ENCODE measurements at places on chromosomes 7 and 10.

- no peak for DNase-seq
Observed at GRCh38 chr7:20269726-20270125, 52.5 kb upstream of the MACC1 start.

GRCh38 chr10:46240684-46241565 lies 45.9 kb upstream of the ANTXRL start:
- no peak for DNase-seq

DNA sequence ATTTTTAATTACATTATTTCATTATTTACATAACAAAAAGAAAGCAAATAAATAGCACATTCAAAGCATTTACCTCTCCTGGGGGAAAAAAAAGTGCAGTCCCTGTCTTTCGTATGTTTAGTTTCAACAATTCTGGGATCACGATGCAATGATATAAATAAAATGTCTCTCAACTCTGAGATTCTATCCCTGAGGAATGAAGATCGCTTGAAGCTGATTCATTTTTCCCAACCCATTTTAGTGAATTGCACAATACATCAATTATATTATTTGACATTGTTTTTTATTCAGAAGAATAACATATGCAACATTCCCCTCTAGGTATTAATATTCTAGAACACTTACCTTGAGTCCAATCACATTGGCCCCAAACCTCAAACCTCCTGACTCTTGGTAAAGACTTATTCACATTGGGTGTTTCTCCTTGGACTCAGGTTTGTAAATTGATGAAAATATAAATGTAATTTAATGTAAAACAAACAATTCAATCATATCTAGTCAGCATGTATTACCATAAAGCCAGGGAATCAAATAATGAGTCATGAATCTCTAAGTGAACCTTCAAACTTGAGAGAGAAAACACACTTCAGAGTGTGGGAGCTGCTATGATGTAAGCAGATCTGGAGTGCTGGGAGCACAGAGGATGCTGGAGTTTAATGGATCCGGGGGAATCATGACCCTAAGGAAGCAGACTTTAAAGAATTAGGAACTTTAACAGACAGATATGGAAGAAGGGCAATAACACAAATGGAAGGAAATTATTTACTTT lies 5.3 kb upstream of the SCIN start:
- DNase-seq: no peak

- DNase-seq: no peak
Observed at GRCh38 chr10:75334720-75335119, 66.8 kb downstream of the ZNF503 start.

GRCh38 chr10:127863231-127863825 lies 29.4 kb downstream of the CLRN3 start:
- no peak for DNase-seq

- no peak for DNase-seq
Observed at GRCh38 chr10:129935867-129936152, 28.3 kb downstream of the EBF3 start.

DNA sequence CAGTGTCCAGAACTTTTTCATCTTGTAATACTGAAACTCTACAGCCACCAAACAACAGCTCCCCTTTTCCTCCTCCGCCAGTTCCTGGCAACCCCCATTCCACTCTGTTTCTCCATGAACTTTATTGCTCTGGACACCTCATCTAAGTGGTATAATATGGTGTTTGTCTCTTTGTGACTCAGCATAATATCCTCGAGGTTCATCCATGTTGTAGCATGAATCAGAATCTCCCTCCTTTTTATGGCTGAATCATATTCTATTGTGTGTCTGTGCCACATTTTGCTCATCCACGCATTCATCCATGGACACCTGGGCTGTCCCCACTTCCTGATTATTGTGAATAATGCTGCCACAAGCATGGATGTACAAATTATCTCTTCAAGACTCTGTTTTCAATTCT lies 124.4 kb upstream of the FGFR2 start:
- no peak for DNase-seq

GRCh38 chr7:41054960-41055661 lies 647.8 kb downstream of the INHBA start:
- no peak for DNase-seq

DNA sequence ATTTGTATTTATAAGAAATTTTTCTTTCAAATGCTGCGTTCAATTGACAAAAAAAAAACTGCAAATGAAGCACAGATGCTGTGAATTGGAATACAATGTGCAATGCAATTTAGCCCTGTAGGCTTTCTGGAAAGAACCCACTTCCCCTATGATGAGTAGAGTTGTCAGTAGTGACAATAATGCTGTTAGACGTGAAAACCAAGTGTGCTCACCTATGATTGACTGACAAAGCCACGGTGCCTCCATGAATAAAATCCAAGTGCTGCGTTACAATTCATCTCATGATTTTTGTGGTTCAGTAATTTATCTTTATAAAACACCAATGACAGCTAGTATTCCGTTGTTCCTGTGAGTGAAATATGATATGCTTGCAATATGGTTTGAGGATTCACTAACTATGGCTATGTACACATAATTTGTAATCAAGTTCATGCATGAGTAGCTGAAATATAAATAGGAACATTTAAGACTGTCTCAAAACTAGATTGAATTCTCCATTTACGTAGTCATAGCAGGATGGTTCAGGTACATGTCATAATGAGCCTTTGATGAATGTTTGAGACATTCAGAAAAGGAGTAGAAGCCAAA lies 1160.3 kb downstream of the CNTNAP2 start:
- no peak for DNase-seq

DNA sequence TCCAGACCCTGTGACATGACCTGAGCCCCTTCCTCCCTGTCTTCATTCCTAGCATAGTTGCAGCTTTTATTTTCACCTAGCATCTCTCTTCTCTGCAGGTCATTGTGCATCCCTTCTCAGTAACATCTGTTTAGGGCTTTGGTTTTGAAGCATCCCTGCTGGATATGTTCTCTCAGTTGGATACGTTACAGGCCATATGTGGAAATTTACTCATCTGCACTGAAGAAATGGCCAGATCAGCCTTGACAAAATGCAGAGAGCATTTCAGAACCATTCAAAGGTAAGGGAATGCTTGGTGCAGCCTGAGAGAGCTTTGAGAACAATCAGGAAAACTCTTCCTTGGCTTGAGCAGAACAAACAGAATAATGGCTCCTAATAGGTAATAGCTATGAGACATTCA lies 647.0 kb downstream of the KCNMA1 start:
- no peak for DNase-seq

GRCh38 chr10:81081887-81082620 lies 544.4 kb downstream of the SH2D4B start:
- no peak for DNase-seq

GRCh38 chr10:79142064-79142491 lies 73.3 kb downstream of the ZMIZ1 start:
- DNase-seq: no peak

DNA sequence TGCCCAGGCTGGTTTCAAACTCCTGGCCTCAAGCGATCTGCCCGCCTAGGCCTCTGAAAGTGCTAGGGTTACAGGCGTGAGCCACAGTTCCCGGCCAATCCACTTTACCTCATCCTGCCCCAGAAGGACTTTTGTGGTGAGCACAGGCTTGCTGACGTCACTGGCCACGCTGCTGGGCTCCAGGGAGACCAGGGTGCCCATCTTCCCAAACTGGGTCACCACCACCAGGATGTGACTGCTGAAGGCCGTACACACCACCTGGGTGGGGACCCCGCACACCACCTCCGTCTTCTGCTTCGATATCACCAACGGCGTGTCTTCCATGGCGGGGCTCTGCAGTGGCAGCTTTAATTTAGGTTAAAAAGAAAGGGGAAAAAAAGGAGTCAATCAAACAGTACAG lies 816 bp downstream of the PSMG3 start:
- no peak for DNase-seq

GRCh38 chr7:16847381-16847860 lies 34.4 kb downstream of the AGR3 start:
- no peak for DNase-seq

- DNase-seq: no peak
Observed at GRCh38 chr10:5477948-5478693, 21.2 kb downstream of the CALML5 start.

GRCh38 chr10:22807238-22807637 lies 92.9 kb upstream of the PIP4K2A start:
- DNase-seq: no peak

GRCh38 chr7:151317936-151318335 lies 23.7 kb upstream of the NUB1 start:
- DNase-seq: no peak

GRCh38 chr7:4154882-4155535 lies 527.1 kb upstream of the FOXK1 start:
- no peak for DNase-seq

DNA sequence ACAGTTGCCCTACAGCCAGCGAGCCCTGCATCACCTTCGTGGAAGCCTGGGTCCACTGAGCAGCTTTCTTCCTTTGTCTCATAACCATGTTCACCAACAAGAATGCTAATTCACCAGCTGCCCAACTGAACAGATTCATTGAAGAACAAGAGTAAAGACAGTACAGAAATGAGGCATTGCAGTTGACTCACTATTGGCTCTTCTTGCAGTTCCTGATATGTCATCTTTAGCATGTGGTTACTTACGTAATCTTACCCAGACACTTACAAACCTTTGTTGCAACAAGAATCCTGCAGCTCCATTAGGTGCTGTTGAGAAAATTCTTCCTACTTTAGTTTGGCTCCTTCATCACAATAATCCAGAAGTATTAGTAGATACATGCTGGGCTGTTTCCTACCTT lies 174.0 kb upstream of the TPK1 start:
- DNase-seq: no peak

DNA sequence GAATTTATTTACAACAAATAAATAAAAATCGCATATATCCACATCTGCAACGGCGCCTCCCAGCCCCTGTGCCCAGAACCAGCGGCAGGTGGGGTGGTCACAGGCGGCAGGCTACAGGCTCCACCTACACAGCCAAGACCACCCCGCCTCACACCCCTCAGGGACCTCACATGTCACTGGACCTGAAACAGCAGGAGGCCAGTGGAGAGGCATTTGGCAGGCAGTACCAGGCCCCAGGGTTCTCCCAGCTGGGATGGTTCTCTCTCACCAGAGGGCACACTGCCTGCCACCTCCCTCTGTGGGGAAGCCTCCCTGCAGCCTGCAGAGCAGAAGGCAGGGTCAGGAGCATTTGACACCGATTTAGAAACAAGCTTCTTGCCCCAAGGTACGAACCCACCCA lies 81.5 kb downstream of the MAD1L1 start:
- no peak for DNase-seq

DNA sequence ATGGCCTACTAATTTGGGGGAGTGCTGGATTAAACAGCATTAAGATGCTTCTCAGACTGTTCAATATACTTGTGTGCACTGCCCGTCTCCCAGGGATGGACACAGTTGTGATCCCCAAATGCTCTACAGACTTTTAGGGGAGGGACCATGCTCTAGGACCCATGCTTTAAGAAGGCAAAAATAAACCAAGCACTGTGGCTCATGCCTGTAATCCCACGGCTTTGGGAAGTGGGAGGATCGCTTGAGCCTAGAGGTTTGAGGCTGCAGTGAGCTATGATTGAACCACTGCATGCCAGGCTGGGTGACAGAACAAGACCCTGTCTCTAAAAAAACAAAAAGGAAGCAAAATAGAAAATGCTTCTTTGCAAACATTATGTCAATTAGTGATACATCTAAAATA lies 102.6 kb downstream of the VOPP1 start:
- DNase-seq: no peak

DNA sequence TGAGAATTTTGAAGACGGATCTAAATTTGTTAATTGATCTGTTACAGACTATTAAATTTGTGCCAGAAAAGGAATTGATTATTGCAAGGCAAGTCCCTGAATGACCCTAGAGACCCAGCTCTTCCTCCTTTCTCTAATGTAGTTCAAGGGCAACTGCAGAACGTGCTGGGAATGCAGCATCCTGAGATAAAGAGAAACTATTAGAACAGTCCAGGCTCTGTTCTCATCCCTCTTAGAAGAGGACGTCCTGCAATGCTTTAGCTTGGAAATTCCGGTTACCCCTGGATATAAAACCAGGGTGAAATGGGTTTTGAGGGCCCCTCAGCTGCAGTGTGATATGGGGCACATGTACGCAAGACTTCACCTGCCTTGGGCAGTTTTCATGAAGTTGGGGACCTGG lies 67.3 kb downstream of the PTN start:
- no peak for DNase-seq

- DNase-seq: no peak
Observed at GRCh38 chr7:95421847-95422444, 12.9 kb downstream of the PON2 start.

- DNase-seq: no peak
Observed at GRCh38 chr10:11237571-11237970, 219.9 kb downstream of the CELF2 start.

- no peak for DNase-seq
Observed at GRCh38 chr7:80131675-80132435, 2.8 kb upstream of the GNAI1 start.

GRCh38 chr7:602341-603141 lies 82.9 kb upstream of the PDGFA start:
- DNase-seq: no peak

- DNase-seq: no peak
Observed at GRCh38 chr10:83713423-83713822, 425.9 kb upstream of the GHITM start.

DNA sequence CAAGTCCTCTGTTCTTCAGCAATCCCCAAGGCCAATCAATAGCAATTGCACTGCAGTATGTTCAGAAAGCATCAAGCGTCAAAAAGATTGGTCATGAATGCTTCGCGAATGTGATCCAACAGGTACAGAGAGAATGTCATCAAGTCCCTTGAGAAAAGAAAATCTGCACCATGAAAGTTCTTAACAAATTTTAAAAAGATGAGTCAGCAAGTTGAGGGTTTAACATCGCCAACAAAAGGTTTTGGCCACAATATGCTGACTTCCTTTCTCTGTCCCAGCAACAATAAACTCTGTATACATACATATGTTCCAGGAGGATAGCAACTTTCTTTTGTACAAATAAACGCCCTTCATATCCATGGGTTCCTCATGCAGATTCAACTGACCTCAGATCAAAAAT lies 168.5 kb upstream of the C7orf33 start:
- DNase-seq: no peak

DNA sequence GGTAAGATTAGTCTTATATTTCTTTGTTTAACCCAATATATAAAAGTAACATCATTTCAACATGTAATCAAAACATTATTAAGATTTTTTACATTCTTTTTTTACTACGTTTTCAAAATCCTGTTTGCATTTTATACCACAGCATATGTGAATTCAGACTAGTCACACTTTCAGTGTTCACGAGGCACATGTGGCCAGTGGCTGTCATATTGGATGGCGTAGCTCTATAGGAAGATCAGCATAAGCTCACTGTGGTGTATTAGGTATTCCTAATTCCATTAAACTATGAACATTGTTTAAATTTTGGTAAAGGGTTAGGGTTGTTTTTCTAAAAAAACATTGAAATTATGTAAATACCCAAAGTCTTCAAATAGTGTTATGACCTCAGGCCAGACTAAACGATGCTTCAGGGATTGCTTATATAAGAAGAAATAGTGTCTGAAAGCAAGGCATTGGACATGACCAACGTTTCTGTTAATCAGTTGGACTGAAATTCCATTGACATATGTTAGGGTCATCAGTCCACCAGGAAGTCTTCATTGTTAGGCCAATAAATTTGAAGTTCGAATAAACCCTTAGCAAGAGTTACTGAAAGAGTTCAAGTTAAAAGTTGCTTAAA lies 97.0 kb downstream of the BICC1 start:
- DNase-seq: no peak

All from naive thymus-derived CD8-positive, alpha-beta T cell (primary cell).